Activated CD4-positive, alpha-beta T cell treated with anti-CD3 and anti-CD28 coated beads, Interleukin-2, amount 50 U/mL, for 1 hour (primary cell): ENCODE measurements at places on chromosomes 1 and 21.

- DNase-seq = no peak
Measured at GRCh38 chr1:116261227-116261626, 111.8 kb upstream of the ATP1A1 start.

GRCh38 chr1:152525080-152525641 is 10.9 kb downstream of the CRCT1 start:
- no peak for DNase-seq

GRCh38 chr1:15353839-15354579 is 55.7 kb upstream of the EFHD2 start:
- DNase-seq = no peak

- no peak for DNase-seq
Measured at GRCh38 chr1:239169276-239169675, 217.1 kb upstream of the CHRM3 start.

DNA sequence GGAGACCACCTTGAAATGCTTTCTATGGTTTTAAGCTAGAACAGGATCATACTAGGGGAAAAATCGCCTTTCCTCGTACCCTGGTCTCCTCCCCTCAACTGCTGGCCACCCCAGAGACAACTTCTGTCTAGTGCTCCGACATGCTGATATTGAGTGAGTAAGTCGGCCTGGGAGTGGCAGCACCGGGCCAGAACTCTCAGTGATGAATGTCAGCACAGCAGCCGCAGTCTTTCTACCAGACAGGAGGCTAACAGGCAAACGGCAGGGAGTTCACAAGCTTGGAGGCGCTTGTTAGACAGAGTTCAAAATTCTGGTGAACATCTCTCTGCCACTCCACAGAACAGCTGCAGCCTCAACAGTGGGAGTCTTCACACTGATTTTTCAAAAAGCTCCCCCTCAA is 716.9 kb downstream of the ADGRL2 start:
- no peak for DNase-seq
